Stimulated activated CD4-positive, alpha-beta T cell treated with anti-CD3 and anti-CD28 coated beads, Interleukin-2, amount 100 ng/mL, for 48 hours (primary cell): ENCODE measurements at places on chromosomes 7 and 10.

DNA sequence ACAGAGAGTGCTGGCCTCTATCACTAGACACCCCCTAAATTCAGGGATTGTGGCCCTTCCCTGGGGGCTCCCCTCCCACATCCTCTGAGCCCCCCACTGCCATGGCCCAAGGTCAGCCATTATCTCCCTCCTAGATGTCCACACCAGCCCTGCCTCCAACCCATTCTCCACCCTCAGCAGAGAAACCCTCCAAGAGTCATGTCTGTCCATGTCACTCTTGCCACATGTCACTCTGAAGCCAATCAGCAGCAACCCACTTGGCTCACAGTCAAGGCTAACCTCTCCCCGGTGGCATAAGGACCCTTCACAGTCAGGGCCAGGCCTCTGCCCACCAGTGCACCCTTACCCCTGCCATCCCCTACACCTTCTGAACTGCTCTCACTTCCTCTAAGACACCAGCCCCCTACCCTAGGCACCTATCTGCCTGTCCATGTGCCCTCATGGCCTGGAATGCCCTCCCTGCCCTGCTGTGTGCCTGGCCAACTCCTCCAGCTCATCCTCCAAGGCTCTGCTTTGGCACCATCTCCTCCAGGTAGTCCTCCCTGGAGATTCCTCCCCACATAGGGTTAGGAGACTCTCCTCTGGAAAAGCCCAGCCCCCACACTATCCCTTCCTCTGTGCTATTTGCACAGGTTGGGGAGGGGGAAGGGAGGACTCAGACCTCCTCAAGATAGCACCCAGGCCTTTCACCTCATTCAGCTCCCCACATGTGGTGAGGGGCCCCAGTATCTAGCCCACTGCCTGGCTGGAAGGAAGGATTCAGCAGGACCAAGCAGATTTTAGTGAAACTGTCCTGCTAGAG, 83.7 kb downstream of the GRID1 start:
- no peak for DNase-seq

- DNase-seq, result no peak
These were observed 809.0 kb downstream of the NRG3 start for GRCh38 chr10:82683945-82684344.

- no peak for DNase-seq
These were observed 52.4 kb downstream of the CASD1 start for GRCh38 chr7:94561841-94562514.

DNA sequence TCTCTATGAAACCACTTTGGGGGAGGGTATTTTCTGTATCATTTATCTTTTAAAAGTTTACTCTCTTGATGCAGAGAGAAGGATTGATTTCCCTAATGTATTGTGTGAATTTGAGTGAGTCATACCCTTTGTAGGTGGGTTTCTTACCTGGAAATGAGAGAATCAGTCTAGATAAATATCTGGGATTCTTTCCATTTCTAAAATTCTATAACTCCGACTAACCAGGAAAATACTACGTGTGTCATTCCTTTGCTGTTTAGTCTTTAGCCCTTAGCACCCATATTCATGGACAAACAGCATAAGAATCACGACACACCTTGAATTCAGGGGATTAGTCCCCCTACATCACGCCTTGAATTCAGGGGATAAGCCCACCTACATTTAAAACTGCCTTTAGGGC, 139.1 kb downstream of the GATA3 start:
- DNase-seq, result no peak

GRCh38 chr10:93879273-93879672, 14.5 kb upstream of the SLC35G1 start:
- DNase-seq, result no peak

- DNase-seq, result no peak
These were observed 18.2 kb upstream of the ANKRD1 start for GRCh38 chr10:90939116-90939515.

GRCh38 chr10:847868-848267, 83.6 kb downstream of the LARP4B start:
- DNase-seq, result no peak

GRCh38 chr10:95305606-95306317, 15.0 kb upstream of the PDLIM1 start:
- no peak for DNase-seq

DNA sequence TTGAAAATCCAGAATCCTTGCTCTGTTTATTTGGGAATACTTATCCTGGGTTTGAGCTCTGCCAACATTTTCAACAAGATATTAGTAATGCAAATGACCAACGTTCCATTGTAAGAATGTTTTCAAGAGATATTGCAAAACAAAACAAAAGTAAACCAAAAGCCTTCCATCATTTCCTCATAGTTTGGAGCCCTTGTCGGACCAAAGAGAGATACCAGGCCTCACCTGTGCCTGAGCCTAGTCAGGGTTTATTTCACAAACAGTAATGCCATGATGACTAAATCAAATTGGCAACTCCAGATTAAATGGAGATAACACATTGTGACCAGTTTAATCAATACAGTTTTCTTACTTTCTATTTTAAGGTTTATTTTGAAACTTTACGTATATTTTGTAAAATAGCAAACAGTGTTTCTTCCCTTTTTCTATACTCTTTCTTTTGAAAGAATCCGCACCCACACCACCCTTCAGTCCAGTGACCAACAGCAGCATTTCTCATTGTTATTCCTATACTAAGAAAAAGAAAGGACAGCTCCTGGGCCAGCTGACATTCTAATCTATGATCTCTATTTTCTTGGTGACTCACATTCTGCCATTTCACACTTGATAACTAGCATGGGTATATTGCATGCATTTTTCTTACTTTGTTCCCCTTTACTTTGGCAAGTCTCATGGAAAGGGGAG, 168.5 kb upstream of the MEOX2 start:
- DNase-seq, result no peak

GRCh38 chr10:129477051-129477450, 10.0 kb downstream of the MGMT start:
- DNase-seq, result no peak

DNA sequence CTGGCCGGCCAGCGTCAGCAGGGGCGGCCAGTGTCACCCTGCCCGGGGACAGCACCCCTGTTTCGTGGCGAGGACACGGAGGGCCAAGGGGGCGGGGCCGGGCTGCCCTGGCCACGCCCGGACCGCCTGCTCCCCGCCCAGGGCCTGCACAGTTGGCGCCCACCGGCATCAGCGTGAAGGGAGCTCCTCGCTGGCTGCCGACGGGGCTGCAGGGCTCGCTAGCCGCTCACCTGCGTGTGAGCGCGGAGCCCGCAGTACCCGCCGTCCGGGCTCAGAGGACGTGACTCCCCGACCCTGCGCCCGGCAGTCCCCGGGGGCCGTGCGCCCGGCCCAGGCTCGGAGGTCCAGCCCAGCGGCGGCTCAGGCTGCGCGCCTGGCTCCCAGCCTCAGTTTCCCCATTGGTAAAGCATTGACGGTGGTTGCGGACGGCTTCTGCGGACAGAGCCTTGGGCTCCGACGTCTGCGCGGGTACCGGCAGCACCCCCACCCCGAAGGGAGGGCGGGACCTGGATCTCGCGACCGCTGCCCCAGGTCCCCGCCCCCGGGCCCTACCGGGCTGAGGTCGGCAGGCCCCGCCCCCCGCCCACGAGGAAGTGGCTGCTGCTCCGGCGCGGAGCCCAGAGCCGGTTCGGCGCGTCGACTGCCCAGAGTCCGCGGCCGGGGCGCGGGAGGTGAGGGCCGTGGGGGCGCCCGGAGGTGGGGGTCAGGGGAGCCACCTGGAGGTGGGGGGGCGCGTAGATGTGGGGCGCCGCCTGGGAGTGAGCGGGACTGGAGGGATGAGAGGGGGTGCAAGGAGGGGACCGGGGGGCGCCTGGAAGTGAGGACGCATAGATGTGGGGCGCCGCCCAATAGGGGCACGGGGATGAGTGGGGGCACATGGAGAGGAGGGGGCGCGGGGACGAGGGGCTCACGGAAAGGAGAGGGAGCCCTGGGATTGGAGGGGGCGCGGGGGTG, at the start of gene ARPC1B:
TSS of gene ARPC1B (plus strand) at position 620 of the 954 bp plus-strand sequence. CDS start 10,985 bp downstream, outside the sequence.
- peak; percentile 76 for DNase-seq

GRCh38 chr10:99784016-99784726, 1.7 kb downstream of the ABCC2 start:
- DNase-seq, result no peak

- no peak for DNase-seq
These were observed 116.6 kb downstream of the DOCK4 start for GRCh38 chr7:112089551-112089950.

DNA sequence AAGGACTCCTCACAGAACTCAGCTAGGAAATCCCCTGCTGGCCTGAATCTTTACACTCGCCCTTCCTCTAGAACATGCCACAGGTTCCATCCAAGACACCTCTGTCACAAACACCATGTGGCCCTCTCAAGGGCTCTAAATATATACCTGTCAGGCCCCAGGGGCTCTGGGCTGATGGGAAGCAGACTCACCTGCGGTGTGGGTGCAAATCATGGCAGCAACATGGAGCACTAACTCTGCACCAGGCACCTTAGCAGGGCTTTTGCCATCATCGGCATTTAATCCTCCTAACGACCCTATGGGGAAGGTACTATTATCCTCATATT, 17.3 kb downstream of the SH3PXD2A start:
- DNase-seq, result no peak

GRCh38 chr10:80202934-80203834, 2.2 kb downstream of the ANXA11 start:
- peak; percentile 58 for DNase-seq

- DNase-seq, result no peak
These were observed 984.8 kb upstream of the LRRTM3 start for GRCh38 chr10:65940816-65941662.

DNA sequence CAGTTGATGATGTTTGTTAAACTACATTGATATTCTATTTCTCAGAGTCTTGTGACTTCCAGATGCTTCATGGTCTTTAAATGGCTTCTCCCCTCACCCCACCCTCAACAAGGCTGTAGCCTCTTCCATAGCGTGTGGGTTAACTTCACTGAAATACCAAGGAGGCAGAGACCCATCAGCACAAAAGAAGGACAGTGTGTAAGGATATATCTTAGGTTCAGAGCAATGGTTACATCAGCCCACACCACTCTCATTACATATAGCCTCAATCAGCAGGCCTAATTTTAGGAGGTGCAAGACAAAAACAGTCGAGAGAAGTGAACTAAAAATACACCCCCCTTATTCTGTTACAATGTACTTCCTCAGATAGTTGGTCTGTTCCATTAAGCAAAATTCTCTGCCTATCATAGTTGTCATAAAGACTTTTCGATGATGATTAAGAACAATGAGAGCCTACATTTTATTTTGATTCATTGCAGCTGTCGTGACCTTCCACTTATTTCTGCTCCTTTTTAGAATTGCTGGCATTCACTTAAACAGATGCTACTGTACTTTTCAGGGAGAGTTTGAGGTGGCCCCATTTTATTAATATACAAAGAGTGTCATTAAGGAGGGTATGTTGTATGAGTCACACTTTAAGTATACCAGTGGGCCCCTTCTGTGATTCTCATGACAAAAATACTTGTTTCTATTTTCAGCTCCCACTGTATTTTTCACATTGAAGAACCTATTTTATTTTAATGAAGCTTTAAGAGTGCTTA, 52.1 kb downstream of the WIPF3 start:
- no peak for DNase-seq

GRCh38 chr10:108070789-108071188, 906.3 kb upstream of the SORCS1 start:
- no peak for DNase-seq

DNA sequence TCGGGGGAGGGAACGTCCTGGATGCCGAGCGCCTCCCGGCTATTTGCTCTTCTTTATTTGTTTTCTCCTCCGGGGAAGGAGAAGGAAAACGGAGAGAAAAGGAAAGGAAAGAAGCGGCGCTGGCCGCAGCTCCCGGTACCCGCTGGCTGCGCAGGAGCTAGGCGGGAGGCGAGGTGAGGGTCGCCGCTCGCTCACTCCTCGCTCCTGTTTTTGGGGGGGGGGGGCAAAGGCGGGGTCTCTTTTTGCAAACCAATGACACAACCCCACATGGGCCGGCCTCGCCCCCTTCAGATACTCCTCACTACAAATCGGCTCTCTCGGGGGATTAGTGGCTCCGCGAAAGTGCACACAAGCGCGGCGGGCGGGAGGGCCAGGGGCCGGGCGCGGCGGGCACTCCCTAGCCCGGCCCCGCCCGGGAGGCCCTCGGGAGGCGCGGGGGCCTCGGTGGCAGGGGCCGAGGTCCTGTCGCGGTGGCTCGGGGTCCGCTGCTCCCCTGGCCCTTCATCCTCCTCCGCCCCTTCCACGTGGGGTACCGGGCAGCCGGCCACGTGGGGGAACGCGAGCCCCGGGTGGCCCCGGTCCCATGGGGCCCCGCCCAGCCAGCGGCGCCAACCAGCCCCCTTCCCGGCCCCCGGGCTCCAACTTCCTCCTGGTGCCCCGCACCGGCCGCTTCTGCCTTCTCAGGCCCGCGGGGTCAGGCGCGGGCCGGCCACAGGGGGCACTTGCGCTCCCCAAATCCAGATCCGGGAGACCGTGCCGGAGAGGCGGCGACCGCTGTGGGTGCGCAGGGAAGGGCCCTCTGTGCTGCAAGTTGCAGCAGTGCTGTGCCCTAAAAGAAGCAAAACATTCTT, 718 bp upstream of the CTBP2 start:
- no peak for DNase-seq

GRCh38 chr7:50145226-50145625, 52.2 kb upstream of the ZPBP start:
- DNase-seq, result no peak

- no peak for DNase-seq
These were observed 158.0 kb downstream of the PAXIP1 start for GRCh38 chr7:154844955-154845354.

- DNase-seq, result no peak
These were observed 39.6 kb downstream of the GPRIN2 start for GRCh38 chr10:46516660-46517416.

- DNase-seq, result no peak
These were observed 323.1 kb downstream of the TFEC start for GRCh38 chr7:115707258-115708012.

DNA sequence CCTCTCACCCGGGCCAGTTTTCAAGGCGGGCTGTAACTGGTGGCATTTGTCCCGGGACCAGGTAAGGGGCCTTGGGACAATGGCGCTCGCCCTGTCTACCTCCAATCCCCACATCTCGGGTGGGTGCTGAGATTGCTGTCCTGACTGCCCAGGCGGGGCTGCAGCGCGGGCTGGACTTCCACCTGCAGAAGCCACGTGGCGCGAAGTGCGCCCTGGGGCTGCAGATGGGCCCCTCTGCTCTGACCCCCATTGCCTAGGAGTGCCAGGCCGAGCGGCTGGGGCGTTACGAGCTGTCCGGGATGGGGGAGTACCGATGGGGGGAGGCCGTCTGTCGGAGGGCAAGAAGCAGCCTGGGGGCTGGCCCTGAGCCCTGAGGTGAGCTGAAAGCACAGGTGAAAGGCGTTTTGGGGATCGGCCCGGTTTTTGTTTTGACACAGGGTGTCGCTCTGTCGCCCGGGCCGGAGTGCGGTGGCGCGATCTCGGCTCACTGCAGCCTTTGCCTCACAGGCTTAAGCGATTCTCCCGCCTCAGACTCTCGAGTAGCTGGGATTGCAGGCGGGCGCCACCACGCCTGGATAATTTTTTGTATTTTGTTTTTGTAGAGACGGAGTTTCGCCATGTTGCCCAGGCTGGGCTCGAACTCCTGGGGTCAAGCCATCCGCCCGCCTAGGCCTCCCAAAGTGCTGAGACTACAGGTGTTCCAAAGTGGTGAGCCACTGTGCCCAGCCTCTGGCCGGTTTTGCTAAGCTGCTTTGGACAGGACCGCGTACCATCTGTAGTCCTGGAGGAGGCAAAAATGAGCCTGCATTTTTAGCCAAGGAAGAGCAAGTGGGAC, at the start of gene SFXN2:
TSS of gene SFXN2 (plus strand) at position 16 of the 835 bp plus-strand sequence. CDS start 12,001 bp downstream, outside the sequence.
- DNase-seq, result peak; percentile 40

GRCh38 chr7:26439521-26440232, 148.0 kb downstream of the SNX10 start:
- no peak for DNase-seq

GRCh38 chr10:17240096-17240495, 12.1 kb downstream of the VIM start:
- no peak for DNase-seq
